ENCODE measurements at places on chromosomes 5 and 9.

DNA sequence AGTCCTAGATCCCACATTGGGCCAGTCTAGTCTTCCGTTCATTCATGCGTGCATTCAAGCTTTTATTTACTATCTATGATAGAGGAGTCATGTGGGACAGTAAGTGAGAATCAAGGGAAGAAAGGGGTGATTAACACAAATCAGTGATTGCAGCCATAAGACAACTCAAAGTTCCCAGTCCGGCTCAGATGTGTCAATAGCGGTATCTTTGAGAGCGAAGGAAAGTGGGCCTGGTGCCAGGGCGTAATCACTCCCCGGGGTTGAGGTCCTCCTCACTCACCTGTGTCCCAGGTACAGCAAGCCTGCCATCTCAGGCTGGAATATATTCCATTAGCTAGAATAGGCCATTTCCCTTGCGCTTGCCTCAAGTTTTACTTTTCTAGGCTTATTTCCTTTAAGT lies 196.3 kb downstream of the ATP10B start:
- DNase-seq: no peak

DNA sequence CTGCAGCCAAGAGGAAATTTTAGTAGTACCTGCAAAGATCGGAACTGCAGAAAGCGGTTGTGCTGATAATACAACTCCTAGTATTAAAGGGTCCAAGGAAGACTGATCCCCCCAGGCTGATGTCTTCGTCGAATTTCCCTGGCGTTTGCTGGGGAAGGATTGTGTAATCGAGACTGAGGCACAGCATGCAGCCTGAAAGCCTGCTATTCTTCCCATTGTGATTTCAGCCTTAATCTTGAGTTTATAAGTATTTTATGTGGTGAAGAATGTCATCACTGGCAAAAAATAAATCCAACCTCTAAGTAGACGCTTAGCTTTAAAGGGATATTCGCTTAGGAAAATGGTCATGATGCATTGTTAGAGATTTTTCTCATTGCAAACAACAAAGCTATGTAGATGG lies 21.3 kb upstream of the LMX1B start:
- DNase-seq: no peak

DNA sequence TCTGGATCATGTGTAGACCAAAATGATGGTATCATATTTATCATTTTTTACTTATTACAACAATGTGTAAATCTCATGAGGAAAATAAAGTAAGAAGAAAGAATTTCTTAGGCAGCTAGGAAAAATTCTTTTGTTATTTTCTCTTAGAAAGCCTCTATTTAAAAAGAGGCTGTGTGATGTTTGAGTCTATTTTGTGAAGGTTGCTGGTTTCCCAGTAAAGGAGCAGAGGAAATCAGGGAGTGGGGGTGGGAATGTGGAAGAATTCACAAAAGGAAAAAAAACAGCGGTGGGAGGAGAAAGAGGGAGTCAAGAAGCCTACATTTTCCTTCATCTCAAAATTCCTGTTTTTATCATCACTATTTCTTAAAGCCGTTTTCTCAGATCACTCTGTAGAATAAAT lies 20.1 kb downstream of the PTCH1 start:
- DNase-seq: no peak

- no peak for DNase-seq
These were observed 1.9 kb upstream of the ANKRD18A start for GRCh38 chr9:38622288-38622674.

- no peak for DNase-seq
These were observed 56.1 kb downstream of the WWC1 start for GRCh38 chr5:168347368-168348083.

DNA sequence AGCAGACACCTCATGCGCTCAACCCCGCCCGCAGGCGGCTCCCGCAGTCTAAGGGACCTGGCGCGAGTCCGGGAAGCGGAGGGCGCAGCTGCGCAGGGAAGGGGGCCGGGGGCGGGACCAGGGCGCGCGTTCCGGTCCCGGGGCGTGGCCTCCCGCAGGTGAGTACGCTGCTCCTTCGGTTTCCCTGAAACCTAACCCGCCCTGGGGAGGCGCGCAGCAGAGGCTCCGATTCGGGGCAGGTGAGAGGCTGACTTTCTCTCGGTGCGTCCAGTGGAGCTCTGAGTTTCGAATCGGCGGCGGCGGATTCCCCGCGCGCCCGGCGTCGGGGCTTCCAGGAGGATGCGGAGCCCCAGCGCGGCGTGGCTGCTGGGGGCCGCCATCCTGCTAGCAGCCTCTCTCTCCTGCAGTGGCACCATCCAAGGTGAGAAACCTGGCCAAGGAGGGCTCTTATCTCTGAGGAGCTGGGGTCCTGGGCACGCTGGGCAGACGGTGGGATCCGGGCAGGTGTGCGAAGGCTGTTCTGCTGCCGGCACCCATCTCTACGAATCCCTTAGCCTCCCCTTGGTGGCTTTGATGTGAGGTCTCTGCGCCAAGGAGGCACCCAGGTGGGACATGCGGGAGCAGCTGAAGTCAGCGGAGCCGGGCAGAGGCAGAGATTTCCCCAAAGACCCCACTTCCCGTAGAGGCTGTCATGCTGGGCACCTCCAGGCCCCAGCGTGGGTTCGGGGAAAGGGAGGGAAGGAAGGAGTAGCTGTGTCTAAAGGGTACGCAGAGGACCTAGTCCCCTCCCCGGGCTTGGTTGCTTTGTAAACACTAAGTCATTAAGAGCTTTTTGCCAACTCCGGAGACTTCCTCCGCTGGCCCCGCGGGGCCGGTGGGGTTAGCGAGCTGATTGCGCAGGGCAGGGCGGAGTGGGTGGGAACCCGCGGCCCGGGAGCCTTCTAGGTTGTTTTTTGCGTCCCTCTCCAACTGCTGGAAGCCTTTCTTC lies at the start of gene F2RL1:
TSS of gene F2RL1 (plus strand) at position 187 of the 988 bp plus-strand sequence. CDS start at position 340, 153 bp downstream.
- peak; percentile 16 for DNase-seq

- DNase-seq: no peak
These were observed 11.4 kb upstream of the ZDHHC12 start for GRCh38 chr9:128735373-128735772.

GRCh38 chr5:35046774-35047173 lies 975 bp downstream of the AGXT2 start:
- no peak for DNase-seq

DNA sequence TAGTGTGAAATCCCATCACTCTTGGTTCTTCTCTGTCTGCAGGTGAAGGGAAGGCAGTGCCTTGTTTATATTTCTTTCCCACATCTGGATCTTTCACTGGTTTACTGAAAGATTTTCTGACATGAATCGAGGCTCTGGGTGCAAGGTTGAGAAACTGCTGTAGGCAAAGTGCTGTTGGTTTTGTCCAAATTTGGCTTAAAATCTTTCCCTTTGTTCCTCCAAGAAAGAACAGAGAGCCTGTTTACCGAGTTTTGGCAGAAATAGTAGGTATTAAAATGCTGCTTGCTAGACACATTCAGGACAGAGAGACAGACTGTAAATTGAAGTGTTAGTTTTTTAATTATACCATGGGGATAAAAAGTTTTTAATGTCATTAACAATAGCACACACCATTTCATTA lies 21.5 kb downstream of the SKP2 start:
- DNase-seq: no peak

DNA sequence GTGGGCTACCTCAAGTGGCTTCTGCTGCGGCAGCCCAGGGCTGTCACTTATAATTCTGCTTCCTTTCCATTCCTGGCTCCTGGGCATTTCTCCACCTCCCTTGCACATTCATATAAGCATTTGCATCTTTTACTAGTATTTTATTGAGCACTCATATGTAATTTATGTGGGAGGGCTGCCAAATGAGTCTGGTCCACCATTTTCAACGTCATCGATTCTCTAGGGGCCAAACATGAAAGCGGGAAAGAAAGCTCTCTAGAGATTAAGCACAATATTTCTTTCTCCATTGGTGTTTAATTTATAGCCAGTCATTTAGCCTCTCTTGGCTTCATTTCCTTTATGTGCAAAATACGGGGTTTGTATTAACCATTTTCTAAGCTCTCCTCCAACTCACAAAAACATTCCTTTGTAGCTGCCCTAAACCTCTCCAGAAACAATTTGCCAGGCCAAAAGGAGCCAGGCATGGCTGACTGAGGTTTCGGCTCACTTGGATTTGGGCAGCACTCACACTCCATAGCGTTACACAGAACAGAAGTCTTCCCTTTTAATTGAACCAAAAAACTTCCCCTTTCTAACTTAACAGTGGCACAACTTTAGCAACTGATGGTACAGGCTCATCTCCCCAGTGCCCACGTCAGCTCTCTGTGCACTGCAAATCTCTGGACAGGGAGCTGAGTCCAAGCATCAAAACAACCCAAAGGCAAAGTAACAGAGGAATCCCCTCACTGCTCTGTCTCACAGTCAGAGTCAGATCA lies 183.5 kb downstream of the ROR2 start:
- no peak for DNase-seq

GRCh38 chr9:16721972-16722371 lies 148.5 kb downstream of the BNC2 start:
- no peak for DNase-seq

DNA sequence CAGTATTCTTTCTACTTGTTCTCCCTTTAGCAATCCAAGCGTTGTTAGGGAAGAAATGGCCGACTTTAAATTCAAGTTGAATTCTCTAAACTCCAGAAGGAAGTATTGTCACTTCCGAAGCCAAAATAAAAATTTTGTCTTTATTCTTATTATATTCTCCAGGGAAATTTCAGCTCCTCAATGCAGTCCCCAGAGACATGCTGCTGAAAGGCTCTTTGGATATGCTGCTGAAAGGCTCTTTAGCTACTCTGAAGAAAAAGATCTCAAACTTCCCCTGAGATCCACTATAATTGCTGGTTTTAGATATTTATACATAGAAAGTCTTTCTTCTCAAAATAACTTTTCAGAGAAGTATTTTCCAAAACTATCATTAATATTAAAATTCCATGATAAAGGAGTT lies 92.3 kb upstream of the PARP8 start:
- DNase-seq: no peak

DNA sequence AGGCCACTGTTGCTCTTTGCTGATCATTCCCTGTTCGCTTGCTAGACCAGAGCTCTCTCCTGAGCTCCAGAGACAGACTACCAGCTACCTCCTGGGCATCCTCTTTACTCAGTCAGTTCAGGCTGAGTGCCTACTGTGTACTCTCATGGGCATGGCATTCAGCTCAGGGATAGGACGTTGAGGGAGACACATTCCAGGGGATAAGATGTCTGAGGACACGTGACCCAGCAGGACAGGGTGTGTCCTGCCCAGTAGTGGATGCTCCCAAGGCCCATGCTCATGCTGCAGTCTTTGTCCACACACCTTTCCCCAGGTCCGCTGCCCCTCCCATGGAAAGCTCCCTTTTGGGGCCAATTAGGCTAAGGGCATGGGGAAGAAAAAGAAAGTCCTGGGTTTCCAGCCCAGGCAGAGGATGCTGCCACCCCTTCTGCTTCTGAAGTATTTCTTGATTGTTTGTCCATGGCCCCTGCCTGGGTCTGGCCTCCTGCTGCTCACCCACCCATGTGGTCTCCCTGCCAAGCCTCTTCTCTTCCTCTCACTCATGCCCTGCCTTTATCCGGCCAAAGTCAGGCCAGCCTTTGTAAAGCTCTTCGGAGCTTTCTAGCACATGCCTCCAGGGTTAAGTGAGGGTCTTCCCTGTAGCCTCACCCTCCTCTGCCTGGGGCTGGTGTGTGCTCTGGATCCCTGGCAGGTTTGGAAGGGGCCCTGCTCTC lies 60.5 kb upstream of the PITX1 start:
- DNase-seq: no peak

- DNase-seq: no peak
These were observed 103.1 kb downstream of the MTREX start for GRCh38 chr5:55410845-55411244.

- no peak for DNase-seq
These were observed 958.5 kb downstream of the DTWD2 start for GRCh38 chr5:118029807-118030206.

DNA sequence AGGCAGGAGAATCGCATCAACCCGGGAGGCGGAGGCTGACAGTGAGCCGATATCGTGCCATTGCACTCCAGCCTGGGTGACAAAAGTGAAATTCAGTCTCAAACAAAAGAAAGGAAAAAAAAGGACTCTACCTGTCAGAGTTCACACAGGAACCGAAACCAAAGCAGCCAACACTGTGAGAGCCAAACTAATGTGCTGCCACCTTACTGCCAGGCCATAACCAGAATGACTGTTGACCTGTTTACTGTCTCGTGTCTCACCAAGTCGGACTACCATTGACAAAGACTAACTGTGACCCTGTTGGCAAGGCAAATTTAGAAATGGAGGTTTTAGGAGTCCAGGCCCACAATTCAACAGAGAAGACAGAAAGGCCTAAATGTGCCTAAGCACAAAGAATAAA lies 112.4 kb downstream of the ANXA2R start:
- no peak for DNase-seq

GRCh38 chr5:14364096-14364495 lies 217.5 kb upstream of the OTULINL start:
- DNase-seq: no peak

GRCh38 chr5:163456840-163457239 lies 3.1 kb downstream of the NUDCD2 start:
- no peak for DNase-seq

GRCh38 chr9:135664266-135664665 lies 1.2 kb downstream of the LCN9 start:
- DNase-seq: no peak

DNA sequence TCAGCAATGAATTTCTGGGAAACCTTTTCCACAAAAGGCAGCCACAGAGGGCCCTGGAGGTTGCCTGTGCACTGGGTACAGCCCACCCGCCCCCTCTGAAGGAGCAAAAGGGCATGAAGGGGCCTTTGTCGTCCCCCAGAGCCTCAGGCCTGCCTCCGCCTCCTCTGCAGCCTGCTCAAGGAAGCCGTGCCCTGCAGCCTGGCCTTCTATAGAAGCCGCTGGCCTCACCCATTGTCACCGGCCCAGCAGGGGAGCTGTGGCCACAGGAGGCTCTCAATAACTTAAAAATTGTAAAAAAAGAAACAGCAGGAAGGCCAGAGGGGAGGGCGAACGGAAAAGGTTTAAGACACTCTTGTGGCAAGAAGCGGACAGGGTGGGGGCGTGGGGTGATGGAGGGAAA lies 213.3 kb downstream of the IRX2 start:
- DNase-seq: no peak

- DNase-seq: no peak
These were observed 262.5 kb downstream of the GOLPH3 start for GRCh38 chr5:31911291-31912265.

DNA sequence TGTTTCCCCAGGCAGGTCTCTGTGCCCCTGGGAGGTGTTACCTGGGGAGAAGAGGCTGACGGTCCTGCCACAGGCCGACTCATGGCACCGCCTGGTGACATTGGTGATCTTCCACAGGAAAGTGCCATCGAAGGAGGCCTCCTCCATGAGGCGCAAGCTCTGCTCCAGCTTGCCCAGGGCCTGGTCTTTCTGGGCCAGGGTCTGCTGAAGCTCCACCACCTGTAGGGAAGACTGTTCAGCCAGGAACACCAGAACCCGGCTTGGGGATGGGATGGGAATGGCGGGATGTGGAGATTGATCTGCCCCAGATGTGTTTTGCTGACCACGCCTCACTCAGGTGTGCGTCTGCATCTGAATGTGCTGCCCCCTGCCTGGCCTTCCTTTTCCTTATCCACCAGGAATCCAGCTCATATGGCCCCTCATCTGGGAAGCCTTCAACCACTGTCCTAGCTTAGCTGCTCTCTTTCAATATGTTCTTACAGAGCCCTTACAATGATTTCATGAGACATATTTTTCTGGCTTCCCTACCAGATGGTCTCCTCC lies 15.2 kb downstream of the TRAF1 start:
- DNase-seq: no peak

- no peak for DNase-seq
These were observed 549.0 kb upstream of the NUDT12 start for GRCh38 chr5:104111632-104112031.
